Activated CD4-positive, alpha-beta memory T cell treated with anti-CD3 and anti-CD28 coated beads for 36 hours (primary cell): ENCODE measurements at places on chromosomes 6 and 20. TPM values are rescaled to one million over a fixed set of nuclear protein-coding genes. Genes with fewer than 3 reads are reported as not detected.

GRCh38 chr20:8749986-8750385, 318.9 kb upstream of the PLCB4 start:
- H3K27ac ChIP-seq = no peak overlapping the region
- no peaks in the 10 kb centered on the region for H3K36me3 ChIP-seq
- H3K4me3 ChIP-seq = no peak overlapping the region
- DNase-seq = no peak
- H3K27me3 ChIP-seq = no peaks in the 10 kb centered on the region

The RARS2 gene
- total RNA-seq = 20.0 TPM

The FAXC gene
- total RNA-seq = not detected

GRCh38 chr6:126181173-126181741, 158.7 kb upstream of the CENPW start:
- no peak overlapping the region for H3K4me3 ChIP-seq
- no peaks in the 10 kb centered on the region for H3K36me3 ChIP-seq
- H3K27ac ChIP-seq = no peak overlapping the region
- H3K4me1 ChIP-seq = peaks cover 2% of the 10 kb centered on the region

GRCh38 chr6:160457823-160458222, 109.6 kb downstream of the SLC22A3 start:
- H3K36me3 ChIP-seq = peaks cover 3% of the 10 kb centered on the region
- H3K27me3 ChIP-seq = peaks cover 8% of the 10 kb centered on the region
- H3K4me1 ChIP-seq = peaks cover 48% of the 10 kb centered on the region
- H3K4me3 ChIP-seq = no peak overlapping the region
- no peak for DNase-seq

DNA sequence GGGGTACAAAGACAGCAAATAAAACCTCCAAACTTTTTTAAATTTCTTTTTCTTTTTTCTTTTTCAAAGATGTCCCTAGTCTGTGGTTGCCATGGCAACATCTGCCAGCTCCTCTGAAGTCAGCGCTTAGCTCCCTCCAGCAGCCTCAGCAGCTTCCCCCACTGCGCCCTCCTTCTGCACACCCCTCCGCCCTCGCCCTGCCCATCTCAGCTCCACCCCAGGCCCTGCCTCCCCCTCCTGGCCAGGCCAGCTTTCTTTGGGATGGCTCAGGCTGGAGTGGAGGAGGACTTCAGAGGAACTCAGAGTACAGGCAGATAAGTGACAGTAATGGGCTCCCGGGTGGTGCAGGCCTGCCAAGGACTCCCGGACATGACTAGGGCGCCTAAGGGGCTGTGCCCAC, 104.6 kb downstream of the LRFN2 start:
- DNase-seq = no peak
- no peak overlapping the region for H3K27ac ChIP-seq

The TPD52L2 gene
- 67.8 TPM for total RNA-seq

GRCh38 chr6:36550473-36551000, 3.3 kb upstream of the STK38 start:
- no peak overlapping the region for H3K4me3 ChIP-seq
- H3K27me3 ChIP-seq = no peaks in the 10 kb centered on the region
- no peak for DNase-seq
- H3K27ac ChIP-seq = no peak overlapping the region
- H3K36me3 ChIP-seq = peaks cover 6% of the 10 kb centered on the region
- H3K4me1 ChIP-seq = peaks cover 19% of the 10 kb centered on the region

DNA sequence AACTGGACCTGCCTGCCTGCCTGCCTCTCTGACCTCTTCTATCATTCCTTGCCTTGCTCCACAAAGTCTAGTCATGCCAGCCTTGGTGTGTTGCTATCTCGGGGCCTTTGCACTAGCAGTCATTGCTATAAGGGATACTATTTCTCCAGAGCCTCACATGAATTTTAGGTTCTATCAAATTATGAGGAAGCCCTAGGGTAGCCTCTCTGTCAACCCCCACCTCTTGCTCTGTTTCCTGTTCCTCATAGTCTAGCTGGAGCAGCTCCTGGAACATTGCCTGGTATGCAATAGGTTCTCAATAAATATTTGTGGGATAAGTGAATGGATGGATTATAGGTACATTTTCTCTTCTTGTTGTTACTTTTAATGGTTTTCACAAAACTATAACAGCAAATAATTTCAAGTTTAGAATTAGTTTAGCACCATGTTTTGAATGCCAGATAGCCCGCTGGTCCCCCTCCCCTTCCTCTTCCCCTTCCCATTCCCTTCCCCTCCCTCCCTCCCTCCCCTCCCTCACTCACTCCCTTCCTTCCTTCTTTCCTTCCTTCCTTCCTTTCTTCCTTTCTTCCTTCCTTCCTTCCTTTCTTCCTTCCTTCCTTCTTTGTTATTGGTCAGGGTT, 46.9 kb upstream of the DTNBP1 start:
- peaks cover 6% of the 10 kb centered on the region for H3K27me3 ChIP-seq
- H3K4me1 ChIP-seq = peaks cover 9% of the 10 kb centered on the region
- no peaks in the 10 kb centered on the region for H3K36me3 ChIP-seq
- DNase-seq = no peak

GRCh38 chr6:131755597-131755996, 44.8 kb upstream of the CTAGE9 start:
- DNase-seq = no peak
- H3K36me3 ChIP-seq = no peaks in the 10 kb centered on the region
- H3K27ac ChIP-seq = no peak overlapping the region
- no peak overlapping the region for H3K4me3 ChIP-seq
- no peaks in the 10 kb centered on the region for H3K4me1 ChIP-seq

DNA sequence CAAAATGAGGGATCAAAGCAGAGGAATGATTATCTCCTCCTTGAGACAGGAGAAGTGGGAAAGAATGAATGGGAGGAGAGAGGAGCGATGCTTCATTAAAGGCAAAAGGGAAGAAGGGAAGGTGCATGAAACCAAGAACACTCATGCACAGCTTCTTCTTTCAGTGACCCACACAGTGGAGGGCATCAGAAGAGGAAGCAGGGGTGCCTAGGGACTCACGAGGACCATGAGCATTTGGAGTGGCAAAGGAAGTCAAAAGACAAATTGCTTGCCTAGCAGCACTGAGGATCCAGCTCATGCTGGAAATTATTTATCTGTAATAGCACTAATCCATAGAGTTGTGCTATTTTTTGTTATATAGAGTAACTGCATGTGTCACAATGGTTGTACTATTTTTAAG, 66.1 kb downstream of the SMLR1 start:
- no peak overlapping the region for H3K4me3 ChIP-seq
- peaks cover 3% of the 10 kb centered on the region for H3K36me3 ChIP-seq
- no peaks in the 10 kb centered on the region for H3K27me3 ChIP-seq
- H3K27ac ChIP-seq = no peak overlapping the region
- DNase-seq = no peak
- H3K4me1 ChIP-seq = no peaks in the 10 kb centered on the region

DNA sequence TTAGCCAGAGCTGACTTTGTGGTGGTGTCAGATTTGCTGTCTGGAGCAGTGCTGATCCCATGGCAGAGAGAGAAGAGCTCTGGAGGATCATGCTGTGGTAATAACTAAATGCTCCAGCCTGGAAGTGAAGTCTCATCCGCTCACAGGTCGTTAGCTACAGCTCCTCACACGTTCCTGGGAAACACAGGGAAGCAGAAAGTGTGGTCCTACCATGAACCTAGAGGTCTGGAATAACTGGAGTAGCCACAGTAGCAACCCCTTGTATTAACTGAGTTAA, 2.7 kb downstream of the HIVEP1 start:
- no peak overlapping the region for H3K27ac ChIP-seq
- no peaks in the 10 kb centered on the region for H3K27me3 ChIP-seq
- peaks cover 57% of the 10 kb centered on the region for H3K36me3 ChIP-seq
- H3K4me1 ChIP-seq = peaks cover 51% of the 10 kb centered on the region
- no peak overlapping the region for H3K4me3 ChIP-seq

The BPHL gene
- 11.4 TPM for total RNA-seq

DNA sequence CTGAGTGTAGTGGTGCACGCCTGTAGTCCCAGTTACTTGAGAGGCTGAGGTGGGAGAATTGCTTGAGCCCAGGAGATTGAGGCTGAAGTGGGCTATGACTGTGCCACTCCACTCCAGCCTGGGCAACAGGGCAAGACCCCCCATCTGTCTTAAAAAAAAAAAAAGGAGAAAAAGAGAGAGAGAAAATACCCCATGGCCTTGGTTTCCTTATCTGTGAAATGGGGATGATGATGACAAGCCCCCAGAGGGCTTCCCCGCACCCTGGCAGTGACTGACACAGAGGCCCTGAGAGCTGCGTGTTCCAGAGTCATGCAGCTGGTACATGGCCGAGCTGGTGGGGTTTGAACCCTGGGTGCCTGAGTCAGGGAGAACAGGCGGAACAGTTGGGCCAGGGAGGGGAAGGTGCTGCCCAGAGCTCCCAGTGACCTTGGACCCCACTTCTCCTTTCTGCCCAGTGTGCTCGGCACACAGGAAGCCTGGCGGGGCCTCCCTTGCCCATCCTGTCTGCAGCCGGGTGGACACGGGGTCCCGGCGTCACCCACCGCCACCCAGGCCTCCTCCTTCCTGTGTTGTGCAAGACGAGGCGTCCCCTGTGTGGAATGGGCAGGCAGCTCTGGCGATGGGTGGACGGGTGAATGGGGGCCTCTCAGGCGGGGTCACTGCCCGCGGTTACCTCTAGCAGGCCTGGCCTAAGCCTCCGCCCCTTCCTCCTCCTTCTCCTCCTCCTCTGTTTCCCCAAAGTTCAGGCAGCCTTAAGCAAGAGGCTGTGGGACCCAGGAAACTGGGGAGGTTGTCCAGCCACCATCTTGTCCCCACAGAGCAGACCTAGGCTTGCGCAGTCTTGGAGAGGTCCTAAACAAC, 84.2 kb downstream of the CEBPB start:
- no peaks in the 10 kb centered on the region for H3K36me3 ChIP-seq
- no peak for DNase-seq
- no peak overlapping the region for H3K4me3 ChIP-seq
- H3K27me3 ChIP-seq = peaks cover 21% of the 10 kb centered on the region

- no peaks in the 10 kb centered on the region for H3K27me3 ChIP-seq
- no peak overlapping the region for H3K4me3 ChIP-seq
- no peak overlapping the region for H3K27ac ChIP-seq
- H3K36me3 ChIP-seq = peaks cover 45% of the 10 kb centered on the region
These were observed 82.8 kb downstream of the GFRA4 start for GRCh38 chr20:3580412-3580811.

- H3K27me3 ChIP-seq = no peaks in the 10 kb centered on the region
- no peaks in the 10 kb centered on the region for H3K36me3 ChIP-seq
- DNase-seq = no peak
- no peaks in the 10 kb centered on the region for H3K4me1 ChIP-seq
- no peak overlapping the region for H3K27ac ChIP-seq
- no peak overlapping the region for H3K4me3 ChIP-seq
These were observed 145.1 kb upstream of the NRSN1 start for GRCh38 chr6:23980965-23981364.

The OR2J3 gene
- not detected for total RNA-seq

- H3K27me3 ChIP-seq = no peaks in the 10 kb centered on the region
- no peak for DNase-seq
- H3K27ac ChIP-seq = no peak overlapping the region
- H3K36me3 ChIP-seq = no peaks in the 10 kb centered on the region
- H3K4me3 ChIP-seq = no peak overlapping the region
- H3K4me1 ChIP-seq = no peaks in the 10 kb centered on the region
These were observed 144.0 kb downstream of the GJA1 start for GRCh38 chr6:121579478-121579877.

DNA sequence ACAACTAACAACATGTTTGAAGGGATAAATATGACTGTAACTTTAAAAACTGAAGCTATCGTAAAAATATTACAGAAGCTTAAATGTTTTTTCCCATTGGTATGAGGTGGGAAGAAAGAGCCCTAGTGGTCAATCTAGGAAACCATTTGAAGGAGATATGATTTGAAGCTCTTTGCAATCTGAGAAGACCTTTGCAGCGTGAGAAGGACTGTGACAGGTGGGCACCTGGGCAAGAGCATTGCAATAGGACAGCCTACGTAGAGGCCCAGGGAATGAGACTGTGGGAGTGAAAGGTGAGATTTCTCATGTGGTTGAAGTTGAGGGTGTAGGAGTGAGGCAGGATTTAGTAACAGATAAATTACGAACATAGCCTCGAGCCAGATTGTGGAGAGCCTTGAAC, 108.0 kb upstream of the PDE7B start:
- H3K4me3 ChIP-seq = no peak overlapping the region
- peaks cover 1% of the 10 kb centered on the region for H3K27me3 ChIP-seq
- no peaks in the 10 kb centered on the region for H3K36me3 ChIP-seq

DNA sequence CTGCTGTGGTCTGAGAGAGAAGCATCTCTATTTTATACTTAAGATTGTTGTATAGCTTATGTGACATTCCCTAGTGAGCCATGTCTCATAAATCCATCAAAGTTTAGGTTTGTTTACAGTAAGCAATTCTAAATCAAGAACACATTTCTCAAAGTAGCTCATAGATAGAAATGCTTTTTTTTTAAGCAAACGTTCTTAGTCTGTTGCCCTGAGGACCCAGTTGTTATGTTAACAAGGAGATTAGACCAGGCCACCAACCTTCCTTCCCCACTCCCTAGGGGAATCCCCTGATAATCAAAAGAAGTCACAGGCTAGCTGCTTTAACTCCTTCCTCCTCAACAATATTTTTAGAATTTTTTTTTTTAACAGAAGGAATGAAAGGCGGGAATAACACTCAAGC, 169.0 kb downstream of the FUT9 start:
- H3K27ac ChIP-seq = no peak overlapping the region
- no peaks in the 10 kb centered on the region for H3K4me1 ChIP-seq

GRCh38 chr6:89270951-89271721, 44.0 kb downstream of the GABRR2 start:
- no peak overlapping the region for H3K4me3 ChIP-seq
- H3K36me3 ChIP-seq = no peaks in the 10 kb centered on the region
- H3K27me3 ChIP-seq = no peaks in the 10 kb centered on the region
- DNase-seq = no peak

GRCh38 chr6:93293872-93294271, 125.5 kb downstream of the EPHA7 start:
- no peaks in the 10 kb centered on the region for H3K36me3 ChIP-seq
- no peak overlapping the region for H3K4me3 ChIP-seq
- H3K4me1 ChIP-seq = no peaks in the 10 kb centered on the region
- DNase-seq = no peak
- no peak overlapping the region for H3K27ac ChIP-seq

DNA sequence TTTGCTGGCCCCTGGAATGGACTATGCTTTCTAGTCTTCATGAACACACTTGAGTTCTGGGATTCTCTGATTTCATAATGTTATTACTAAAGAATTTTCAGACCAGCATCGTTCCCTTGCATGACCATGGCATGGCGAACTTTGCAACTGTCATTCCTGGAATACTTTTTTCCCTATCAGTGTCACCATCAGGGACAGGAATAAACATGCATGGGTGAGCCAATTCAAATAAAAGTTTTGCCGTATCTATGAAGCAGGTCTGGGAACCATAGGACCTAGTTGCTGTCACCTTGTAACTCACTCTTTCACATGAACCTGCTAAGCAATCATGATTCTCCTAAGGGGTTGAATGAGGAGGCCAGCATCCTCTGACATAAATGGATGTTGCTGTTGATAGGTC, 68.2 kb upstream of the AGPAT4 start:
- H3K36me3 ChIP-seq = no peaks in the 10 kb centered on the region
- DNase-seq = no peak
- H3K27me3 ChIP-seq = peaks cover 4% of the 10 kb centered on the region
- no peak overlapping the region for H3K4me3 ChIP-seq
- H3K27ac ChIP-seq = no peak overlapping the region

DNA sequence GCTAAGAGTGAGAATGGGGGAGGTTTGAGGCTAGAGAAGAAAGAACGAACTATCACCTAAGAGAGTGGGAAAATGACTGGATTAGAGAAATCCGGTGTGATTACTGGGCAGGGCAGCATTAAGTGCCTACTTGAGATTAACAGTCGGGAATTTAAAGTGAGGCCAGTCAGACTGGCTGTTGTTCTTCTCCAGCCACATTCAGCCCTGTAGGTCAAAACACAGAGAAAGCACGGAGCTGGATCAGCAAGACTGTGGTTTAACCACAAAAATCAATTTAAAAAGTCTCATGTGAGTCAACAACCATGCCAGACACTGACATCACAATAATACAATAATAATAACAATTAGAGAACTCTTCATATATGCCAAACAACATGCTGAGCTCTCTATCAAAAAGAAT, 301.9 kb upstream of the SGK1 start:
- H3K4me1 ChIP-seq = peaks cover 12% of the 10 kb centered on the region
- DNase-seq = no peak
- no peak overlapping the region for H3K4me3 ChIP-seq
- H3K27me3 ChIP-seq = no peaks in the 10 kb centered on the region
